Eye (tissue), 1 donor: ENCODE measurements at places on chromosomes 11 and 22.

GRCh38 chr22:50306753-50307749 is at the start of gene PLXNB2:
TSS of gene PLXNB2 (minus strand) at chr22:50307646. CDS start at chr22:50290584, 17,062 bp downstream.
- peak; percentile 95 for DNase-seq

- DNase-seq = no peak
Measured at GRCh38 chr11:122138744-122139594, 23.0 kb upstream of the BLID start.

DNA sequence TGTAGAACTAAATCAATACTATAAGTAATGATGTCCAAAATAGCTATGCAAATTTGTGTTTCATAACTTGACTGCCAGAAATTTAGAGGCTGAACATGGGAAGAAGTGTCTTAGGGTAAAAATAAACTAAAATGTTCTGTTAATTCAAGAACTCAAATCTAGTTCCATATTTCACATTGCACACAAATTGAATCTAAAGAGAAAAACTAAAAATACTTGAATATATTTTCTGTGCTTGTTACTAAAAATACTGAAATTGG is 43.5 kb downstream of the FANCF start:
- DNase-seq = no peak

- peak; percentile 15 for DNase-seq
Measured at GRCh38 chr11:16969010-16969999, 44.9 kb downstream of the PLEKHA7 start.

- DNase-seq = no peak
Measured at GRCh38 chr11:15761235-15761634, 595.1 kb downstream of the SOX6 start.

GRCh38 chr22:35582861-35583670 is 34.1 kb downstream of the MB start:
- DNase-seq = peak; percentile 86

- no peak for DNase-seq
Measured at GRCh38 chr11:9616858-9617257, 43.4 kb downstream of the WEE1 start.

- peak; percentile 73 for DNase-seq
Measured at GRCh38 chr11:126060757-126061171, 1.9 kb downstream of the CDON start.

- peak; percentile 79 for DNase-seq
Measured at GRCh38 chr11:77819921-77820564, 479 bp downstream of the RSF1 start.

DNA sequence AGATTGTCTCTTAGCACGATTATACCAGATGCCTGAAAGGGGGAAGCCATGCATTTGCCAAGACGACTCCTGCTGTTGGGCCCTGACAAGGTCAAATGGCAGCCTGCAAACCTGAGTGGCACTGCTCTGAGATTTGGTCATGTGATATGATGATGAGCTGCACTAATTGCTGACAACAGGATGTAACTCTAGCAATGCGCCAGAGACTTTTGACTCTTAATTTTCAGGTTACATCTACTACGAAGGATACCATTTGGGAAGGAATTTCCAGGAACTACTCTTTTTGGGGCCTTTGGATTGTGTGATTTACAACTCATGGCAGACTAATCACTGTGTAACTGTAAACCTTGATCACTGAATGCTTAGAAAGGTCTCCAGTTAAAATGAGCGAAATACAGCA is 13.1 kb downstream of the TREH start:
- DNase-seq = no peak

DNA sequence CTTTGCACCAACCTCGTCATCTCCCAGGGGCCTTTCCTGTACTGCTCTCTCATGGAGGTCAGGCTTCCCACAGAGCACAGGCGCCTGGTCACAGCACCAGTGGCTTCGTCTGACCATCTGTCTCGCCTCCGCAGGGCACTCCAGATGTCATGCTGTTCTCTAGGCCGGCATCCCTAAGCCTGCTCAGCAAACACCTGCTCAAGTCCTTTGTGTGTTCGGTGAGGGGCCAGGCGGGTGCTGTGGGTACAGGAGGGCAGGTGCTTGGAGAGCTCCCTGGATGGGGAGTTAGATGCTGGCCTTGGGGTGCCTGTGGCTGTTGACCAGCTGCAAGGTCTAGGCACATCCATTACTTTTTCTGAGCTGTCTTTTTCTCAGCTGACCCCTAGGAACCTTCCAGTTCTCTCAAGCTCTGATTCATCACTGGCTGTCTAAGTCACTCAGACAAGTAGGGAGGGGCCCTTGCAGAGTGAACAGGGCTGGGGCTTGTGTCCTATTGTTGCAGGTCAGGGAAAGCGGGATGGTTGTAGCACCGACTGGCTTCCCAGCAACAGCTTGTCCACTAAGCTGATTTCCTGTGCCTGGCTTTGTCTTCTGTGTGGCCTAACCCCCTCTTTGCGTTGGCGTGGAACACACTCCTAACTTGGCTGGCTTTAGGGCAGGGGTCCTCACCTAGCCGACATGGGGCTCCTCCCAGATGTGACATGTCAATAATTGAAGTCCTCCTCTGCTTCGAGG is 9.2 kb downstream of the CLDN5 start:
- DNase-seq = peak; percentile 77

- DNase-seq = no peak
Measured at GRCh38 chr22:49966041-49966773, 5.6 kb downstream of the PIM3 start.

DNA sequence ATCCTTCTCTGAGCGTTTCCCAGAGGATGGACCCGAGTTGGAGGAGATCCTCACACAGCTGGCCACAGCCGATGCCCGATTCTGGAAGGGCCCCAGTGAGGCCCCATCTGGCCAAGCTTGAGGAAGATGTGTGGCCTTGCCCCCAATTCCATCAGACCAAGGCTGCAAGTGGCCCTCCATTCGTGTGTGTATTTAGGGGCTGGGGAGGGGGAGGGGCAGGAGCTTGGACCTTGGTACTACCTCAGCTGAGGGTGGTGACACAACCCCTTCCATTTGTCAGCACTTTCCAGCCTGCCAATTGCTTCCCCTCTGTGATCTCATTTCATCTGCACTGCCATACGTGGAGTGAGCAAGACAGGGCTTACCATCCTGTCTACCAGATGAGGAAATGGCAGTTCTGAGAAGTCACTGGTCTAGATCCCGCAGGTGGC is 1.3 kb upstream of the BBS1 start:
- no peak for DNase-seq

- DNase-seq = no peak
Measured at GRCh38 chr11:45050111-45050510, 96.3 kb upstream of the PRDM11 start.

DNA sequence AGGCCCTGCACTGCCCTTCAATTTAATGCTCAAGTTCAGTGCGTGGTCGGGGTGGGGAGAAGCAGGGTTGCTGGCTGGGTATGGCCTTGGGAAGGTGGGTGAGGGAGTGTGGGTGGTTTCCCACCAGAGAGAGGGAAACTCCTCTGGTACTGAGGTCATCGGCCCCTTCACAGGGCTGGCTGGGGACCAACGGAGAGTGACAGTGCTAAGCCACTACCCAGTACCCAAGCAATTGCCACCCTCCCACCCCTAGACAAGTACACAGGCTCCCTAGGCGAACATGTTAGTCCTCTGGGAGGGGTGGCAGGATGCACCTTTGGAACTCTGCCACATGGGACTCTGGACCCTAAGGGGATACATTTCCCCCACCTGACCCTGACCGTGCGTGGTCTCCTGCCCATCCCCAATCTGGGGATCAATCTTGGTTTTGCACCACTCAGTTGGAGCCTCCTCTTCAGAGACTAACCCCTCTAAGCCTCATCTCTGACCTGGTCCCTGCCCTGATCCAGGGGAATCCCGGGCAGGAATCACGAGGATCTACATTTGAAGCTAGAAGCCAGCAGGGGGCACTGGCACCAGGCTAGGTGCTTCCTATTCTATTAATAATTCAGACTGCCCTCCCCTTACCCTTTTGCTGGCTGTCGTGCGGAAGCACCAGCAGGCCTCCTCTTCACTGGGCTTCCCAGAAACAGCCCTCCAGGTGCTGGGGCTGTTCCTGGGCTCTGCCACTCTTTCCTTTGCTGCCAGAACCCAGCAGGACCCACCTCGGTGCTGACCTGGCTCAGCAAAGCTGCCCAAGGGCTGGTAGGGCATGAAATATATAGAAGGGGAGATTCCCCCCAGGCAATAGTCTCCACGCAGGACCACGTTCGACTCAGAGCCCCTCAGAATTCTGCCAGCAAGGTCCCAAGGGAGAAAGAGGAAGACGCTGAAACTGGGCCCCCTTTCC is 377.7 kb downstream of the TENM4 start:
- DNase-seq = peak; percentile 64

DNA sequence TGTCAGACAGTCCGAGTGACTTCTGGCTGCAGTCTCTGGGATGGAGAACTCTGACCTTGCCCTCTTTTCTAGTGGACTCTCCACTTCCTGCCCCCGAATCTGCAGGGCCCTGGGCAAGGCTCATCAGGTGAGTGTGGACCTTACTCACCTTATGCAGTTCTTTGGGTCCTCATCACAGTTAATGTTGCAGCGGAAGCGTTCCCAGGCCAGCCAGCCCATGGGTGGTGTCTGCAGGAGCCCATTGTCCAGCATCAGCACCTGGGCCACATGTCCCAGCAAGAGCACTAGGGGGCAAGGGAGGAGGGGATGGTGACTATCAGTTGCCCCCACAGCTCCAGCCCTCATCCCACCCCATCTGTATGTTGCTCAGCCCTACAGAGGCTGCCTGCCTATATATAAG is 2.3 kb downstream of the NAGA start:
- DNase-seq = no peak

- DNase-seq = no peak
Measured at GRCh38 chr22:41074466-41074865, 17.9 kb upstream of the EP300 start.

DNA sequence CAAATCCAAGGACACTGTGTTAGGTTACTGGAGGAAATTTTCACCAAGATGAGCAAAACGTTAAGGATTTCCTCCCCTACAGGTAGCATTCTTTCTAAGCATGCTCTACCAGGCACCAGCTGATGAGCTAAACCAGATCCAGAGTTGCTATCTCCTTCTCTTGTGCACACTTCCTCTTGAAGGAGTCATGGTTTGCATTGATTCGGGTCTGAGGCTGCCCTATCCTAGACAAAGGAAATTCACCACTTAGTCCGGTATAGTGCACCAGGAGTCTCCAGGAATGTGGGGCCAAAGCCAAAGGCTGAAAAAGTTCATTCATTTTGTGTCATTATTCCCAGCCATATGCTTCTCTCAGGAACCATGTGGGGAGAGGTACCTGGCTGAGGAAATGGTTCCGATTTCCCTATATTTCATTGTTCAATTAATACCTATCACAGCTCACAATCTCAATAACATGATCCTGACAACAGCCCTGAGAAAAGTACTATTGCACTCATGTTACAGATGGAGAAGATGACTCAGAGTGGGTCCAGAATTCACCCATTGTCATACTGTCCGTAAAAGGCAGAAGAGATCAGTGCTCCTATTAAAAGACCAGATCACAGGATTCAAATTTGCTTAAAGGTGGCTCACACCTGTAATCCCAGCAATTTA is 39.1 kb downstream of the SLC35F2 start:
- DNase-seq = no peak

DNA sequence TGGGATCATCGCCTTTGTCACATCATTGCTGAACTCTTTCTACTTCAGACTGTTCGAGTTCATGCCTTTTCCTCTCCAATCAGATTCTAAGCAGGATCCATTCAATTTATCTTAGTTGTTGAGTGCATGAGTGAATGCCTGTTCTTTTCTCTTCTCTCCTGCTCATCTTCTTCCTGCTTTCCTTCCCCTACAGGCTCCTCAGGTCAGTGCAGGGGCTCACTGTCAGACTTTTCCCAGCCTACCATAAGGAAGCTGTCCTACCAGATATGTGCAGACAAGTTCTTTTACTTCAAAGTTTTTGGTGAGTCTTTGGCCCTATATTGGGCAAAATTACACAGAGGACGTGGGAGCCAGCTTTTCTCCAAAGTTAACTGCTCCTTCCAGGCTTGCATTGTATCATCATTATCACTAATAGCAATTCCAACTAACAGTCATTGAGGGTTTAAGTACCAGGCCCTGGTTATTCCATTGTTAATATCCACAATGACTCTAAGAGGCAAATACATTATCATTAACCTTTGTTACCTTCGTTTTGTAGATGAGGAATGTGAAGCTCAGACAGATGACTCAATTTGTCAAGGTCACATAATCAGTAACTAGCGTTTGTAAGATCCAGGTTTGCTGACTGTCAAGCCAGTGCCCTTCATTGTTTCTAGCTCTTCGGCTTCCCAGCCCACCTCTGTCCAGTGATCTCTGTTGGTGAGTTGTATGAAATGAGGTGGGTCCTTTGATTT is 30.4 kb downstream of the OR6Q1 start:
- DNase-seq = no peak

DNA sequence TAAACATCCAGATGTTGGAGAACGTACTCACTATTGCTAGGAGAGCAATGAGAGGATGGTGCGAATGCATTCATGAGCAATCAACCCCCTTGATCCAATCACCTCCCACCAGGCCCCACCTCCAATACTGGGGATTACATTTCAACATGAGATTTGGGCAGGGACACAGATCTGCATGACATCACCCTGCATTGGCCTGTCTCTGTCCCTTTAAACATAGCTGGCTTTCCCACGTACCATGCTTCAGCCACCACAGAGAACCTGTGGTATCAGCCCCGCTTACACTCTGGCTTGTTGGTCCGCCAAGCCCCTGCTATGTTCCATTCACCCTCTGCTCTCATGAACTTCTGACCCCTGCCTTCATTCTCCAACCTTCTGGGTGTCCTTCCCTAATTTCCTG is 157.5 kb upstream of the E2F8 start:
- no peak for DNase-seq

GRCh38 chr22:20180640-20181039 is 29.8 kb upstream of the CCDC188 start:
- no peak for DNase-seq

DNA sequence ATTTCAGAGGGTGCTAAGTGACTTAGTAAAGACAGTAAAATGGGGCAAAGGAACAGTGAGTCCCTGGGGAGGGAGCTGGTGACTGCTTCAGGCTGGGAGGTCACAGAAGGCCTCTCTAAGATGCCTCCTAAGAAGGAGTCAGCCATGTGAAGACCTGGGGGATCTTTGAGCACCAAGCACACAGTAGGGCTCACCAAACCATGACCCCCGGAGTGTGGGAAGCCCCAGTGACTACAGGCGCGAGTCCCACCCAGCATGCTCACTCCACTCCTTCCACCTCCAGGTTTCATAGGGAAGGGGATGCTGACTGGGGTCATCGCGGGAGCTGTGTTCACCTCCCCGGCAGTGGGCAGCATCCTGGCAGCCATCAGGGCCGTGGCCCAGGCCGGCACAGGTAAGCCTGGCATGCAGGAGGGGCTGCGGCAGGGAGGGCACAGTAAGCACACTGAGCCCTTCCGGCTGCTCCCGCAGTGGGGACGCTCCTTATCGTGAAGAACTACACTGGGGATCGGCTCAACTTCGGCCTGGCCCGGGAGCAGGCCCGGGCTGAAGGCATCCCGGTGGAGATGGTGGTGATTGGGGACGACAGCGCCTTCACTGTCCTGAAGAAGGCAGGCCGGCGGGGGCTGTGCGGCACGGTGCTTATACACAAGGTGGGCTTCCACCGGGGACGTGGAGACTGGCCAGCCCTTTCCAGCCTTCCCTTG is 5.9 kb downstream of the TKFC start:
- DNase-seq = no peak

GRCh38 chr22:31526270-31526669 is 29.9 kb downstream of the SFI1 start:
- no peak for DNase-seq

GRCh38 chr11:63869683-63870082 is 30.8 kb downstream of the MARK2 start:
- no peak for DNase-seq

GRCh38 chr11:10930972-10931760 is 73.3 kb upstream of the ZBED5 start:
- peak; percentile 95 for DNase-seq

GRCh38 chr11:17230867-17231851 is 23.4 kb upstream of the PIK3C2A start:
- no peak for DNase-seq

- no peak for DNase-seq
Measured at GRCh38 chr11:14012846-14013245, 50.3 kb downstream of the SPON1 start.
